Stimulated activated CD4-positive, alpha-beta T cell treated with anti-CD3 and anti-CD28 coated beads, Interleukin-2, amount 100 ng/mL, for 48 hours (primary cell): ENCODE measurements at places on chromosomes 7 and 10.

DNA sequence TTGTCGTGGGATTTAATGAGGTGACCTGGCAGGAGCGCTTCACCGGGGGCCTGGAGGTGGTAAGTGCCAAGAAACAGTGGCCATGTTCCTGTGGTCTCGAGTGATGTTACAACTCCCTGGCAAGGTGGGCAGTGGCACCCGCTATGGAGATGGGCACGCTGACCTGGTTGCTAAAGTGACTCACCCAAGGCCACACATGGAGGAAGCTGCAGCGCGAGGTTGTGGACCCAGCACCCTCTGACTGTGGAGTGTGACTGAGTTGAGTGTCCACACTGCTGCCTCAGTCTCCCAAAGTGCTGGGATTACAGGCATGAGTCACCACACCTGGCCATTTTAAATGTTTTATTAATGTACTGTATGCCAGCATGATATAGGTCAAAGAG lies 73.2 kb downstream of the RGS10 start:
- no peak for DNase-seq

DNA sequence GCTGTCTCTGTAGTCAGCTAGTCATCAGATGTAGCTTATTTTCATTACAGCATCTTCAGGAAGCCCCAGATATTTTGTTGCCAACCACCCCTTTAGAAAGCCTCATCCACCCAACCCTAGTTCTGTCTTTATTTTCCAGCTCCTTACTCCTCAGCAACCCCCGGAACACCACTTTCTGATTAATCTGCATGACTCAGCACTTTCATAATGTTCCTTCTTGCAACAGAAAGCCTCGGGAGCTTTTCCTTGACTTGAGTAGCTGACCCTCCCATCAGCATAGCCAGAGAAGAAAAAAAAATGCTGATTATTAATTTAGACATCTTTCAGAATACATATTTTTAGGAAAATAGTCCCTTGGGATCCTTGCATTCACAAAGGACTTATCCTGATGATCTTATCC lies 244.0 kb upstream of the CXCL12 start:
- DNase-seq = no peak

- DNase-seq = no peak
These were observed 16.8 kb upstream of the FOXI2 start for GRCh38 chr10:127720142-127720541.

- no peak for DNase-seq
These were observed 228.2 kb downstream of the GFRA1 start for GRCh38 chr10:116044801-116045248.

- no peak for DNase-seq
These were observed 29.2 kb downstream of the TFAM start for GRCh38 chr10:58414270-58415041.

GRCh38 chr7:132250480-132251326 lies 325.6 kb downstream of the PLXNA4 start:
- no peak for DNase-seq

DNA sequence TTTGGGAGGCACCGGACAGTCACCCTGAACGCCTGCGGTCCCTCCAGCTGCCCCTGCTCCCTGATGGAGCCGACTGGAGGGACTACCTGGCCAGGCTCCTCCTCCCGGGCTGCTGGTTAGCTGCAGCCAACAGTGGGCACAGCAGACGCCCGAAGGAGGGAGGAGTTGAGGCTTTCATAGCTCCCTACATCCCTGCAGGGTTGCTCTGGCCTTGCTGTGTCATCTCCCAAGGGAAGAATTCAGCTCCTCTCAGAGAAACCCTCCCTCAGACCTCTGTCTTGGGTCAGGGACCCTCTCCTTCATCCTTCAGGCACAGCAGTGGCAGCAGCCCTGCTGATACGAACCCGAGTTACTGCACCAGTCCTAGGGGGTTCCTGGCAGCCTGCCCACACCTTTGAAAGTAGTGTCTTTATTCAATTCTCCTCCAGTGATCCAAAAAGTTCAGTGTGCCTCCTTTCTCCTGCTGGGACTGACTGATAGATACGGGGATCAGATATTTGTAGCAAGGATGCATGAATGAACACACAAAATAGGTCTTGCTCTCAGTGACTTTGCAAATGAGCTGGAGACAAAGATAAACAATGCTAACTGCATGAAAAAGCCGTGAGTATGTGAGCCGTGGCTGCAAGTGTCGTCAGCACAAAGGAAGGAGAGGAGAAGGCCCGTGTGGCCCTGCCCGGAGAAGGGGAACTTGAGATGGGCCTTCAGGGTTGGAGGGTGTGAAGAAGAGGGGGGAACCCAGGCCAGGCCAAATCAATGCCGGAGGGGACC lies 136.6 kb downstream of the PRKAG2 start:
- DNase-seq = no peak

DNA sequence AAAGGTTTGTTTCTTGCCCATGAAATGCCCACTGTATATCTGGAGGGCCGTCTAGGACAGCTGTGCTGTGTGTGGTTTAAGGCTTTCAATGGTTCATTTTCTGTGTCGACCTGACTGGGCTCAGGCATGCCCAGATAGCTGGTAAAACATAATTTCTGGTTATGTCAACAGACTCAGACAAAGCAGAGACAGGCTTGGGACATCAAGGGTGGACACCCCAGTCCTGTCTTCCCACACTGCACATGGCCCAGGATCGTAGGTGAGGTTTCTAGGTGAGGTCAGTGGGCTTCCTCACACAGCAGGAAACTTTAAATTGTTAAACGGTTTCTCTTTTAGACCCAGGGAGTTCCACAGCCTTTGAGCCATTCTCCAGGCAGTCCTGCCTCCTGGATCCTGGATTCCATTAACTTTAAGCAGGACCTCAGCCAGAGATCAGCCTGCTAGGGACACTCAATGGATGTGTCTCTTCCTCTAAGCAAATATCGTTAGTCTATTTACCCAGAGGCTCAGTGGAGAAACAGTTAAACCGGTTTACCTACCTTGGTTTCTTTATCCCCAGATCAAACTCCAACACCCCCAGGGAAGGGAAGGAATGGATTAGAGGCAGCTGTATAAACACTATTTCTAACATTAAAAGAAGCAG lies 66.4 kb downstream of the ST8SIA6 start:
- no peak for DNase-seq

DNA sequence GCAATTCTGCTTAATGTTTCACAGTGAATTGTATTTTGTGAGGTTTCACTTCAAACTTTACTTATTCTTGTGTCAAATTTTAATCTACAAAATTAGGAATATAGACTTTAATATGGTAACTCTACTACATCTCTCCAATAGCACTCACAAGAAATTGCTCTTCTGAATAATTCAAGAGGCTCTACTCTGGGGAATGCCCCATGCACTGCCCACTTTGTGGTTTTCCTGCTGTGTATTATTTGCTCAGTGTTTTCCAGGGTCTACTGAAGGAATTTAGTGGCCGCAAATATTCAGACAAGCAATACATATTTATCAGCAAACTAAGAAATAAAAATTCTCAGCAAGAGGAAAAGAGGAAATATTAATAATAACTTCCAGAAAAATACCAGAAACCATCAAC lies 611.4 kb downstream of the TNS3 start:
- DNase-seq = no peak

DNA sequence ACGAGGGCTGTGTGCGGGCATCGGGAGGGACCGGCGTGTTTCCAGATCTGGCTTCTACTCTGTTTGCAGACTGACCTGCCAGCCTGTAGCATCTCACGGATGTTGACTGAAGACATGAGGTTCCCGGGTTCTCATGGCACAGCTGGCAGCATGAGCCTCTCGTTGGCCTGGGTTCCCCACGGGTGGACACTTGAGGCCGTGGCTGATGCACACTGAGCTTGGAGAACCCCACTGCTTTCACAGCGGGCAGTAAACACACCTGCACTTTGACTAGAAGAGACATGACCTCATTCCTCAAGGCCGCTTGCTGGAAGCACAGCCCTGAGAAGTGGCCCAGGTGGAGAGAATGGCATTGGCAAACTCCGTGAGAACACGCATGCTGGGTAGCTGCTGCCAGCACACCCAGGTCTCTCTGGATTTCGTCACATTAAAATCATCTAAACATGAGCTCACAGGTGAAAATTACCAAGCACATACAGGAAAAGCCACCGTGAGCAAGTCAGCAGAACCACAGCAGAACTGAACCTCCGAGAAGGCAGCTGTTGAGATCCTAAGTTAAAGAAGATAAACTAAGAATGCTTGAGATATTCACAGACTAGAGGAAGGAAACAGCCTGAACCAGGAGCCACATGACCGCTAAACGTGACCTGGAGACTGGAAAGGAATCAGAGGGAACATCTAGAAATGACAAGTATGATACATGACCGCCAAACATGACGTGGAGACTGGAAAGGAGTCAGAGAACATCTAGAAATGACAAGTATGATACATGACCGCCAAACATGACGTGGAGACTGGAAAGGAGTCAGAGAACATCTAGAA lies 32.5 kb downstream of the BNIP3 start:
- DNase-seq = no peak

DNA sequence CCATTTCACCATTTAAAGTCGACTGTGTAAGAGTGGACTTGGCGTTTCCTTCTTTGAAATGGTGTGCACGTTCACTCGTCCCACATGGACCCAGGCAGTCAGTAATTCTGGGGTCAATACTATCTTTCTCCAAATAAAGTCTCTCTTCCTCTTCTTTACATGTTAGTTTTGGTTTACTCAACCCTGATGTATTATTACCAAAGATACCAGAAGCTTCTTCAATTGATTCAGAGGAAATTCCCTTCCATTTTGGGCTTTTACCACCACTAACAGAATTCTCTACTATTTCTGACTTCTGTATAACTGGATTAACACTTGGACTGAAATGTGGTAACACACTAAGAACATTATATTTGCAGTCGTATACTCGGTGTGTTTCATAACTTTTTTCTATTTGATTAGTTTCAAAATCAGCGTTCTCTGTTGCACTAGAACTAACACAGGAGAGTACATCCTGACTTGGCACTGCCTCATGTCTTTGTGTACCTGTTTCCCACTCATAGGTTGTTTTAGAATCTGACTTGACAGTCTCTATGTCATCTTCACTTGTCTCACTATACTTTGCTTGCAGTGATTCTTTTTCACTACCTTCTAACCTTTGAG lies 60.8 kb downstream of the LARP4B start:
- no peak for DNase-seq

GRCh38 chr10:62384057-62384446 lies 9.9 kb downstream of the ZNF365 start:
- DNase-seq = peak; percentile 10

DNA sequence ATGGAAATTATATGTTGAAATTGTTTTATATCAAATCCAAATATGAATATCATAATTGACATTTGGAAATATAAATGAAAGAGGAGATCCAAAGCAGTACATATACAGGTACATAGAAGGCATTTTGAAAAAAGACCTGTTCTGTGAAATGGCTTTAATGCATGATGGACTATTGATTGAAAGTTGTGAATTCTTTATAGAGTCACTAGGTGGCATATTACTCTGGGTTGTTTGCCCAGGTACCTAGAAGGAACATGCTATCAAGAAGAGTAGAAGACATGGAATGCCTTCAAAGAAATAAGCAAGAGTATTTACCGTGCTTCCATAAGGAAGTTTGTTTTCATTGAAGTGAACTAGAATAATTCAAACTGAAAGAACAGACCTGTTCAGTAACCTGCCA lies 160.0 kb upstream of the ANK3 start:
- DNase-seq = no peak
